ENCODE measurements at places on chromosomes 2 and 18.

DNA sequence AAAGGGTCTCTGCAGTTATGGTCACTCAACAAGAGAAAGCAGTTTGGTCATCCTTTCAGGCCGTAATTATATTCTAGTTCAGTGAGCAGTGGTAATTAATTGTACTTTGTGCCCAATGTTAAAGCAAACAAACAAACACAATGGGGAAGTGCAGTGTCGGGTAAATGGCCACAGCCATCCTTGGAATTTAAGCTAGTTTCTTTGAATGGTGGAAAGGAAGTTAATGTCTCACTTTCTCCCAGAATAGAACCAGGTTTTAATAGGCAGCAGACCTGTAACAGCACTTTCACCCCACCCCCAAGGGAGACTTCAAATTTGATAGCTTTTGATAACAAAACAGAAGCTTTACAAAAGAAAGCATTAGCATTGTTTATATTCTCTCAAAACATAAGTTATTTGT, 20.0 kb upstream of the ITGAV start:
- peak; percentile 83 for DNase-seq

GRCh38 chr2:41695198-41696113, 352.4 kb upstream of the PKDCC start:
- no peak for DNase-seq

GRCh38 chr2:10770956-10771750, 41.4 kb downstream of the PDIA6 start:
- no peak for DNase-seq

GRCh38 chr2:148391324-148391723, 253.2 kb upstream of the EPC2 start:
- DNase-seq, result no peak

DNA sequence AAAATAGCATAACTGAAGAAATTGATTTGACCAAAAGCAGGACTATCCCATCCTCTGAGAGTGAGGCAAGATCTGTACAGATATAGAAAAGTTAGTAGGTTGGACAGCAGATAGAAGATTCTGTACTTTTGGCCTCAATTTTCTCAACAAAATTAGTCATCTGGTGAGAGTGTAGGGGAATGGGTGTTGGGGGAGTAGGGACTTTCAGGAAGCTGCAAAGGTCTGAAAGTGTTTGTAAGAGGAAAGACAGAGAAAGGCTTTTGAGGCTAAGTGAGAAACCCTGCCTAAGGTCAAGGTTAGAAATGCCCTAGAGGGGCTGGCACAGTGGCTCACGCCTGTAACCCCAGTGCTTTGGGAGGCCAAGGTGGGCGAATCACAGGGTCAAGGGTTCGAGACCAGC, 40.3 kb downstream of the DAPL1 start:
- no peak for DNase-seq

DNA sequence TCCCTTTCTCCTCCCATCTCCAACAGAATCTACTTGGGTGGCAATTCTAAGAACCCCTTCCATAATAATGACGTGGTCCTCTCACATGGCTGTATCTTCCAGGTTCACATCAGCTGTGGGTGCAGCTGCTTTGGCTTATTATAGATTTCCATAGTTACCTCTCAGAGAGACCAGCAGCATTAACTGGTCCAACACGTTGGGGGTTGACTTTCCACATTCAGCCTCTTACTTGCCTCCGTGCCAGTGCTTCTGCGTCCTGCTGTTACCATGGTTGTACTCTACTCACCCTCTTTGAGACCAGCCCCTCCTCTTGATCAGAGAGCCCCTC, 570.7 kb downstream of the PLCL1 start:
- no peak for DNase-seq

DNA sequence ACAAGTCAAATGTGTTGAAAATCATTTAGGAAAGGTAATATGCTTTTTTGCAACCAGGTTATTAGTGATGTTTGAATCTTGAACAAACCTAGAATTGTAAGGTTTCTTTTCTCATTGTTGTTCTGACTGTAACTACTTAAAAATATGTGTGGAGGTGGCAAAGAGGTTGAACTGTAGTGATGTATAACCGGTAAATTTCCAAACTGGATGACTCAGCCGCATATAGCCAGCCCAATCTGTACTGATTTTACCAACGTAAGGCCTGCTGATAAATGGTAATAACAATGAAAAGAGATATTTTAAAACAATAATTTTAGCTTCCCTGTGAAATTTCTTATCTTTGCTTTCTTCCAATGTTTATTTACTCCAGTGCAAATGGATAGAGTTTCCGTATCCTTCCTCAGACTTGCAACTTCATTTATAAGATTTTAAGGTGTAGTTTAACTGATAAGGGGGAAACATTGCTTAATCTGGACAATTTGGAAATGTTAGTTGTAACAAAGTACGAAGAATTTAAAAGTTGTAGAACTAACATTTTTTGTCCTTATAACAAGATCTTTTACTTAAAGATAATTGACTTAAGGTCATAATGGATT, 1170.4 kb upstream of the ZEB2 start:
- DNase-seq, result no peak

GRCh38 chr2:54724560-54725342, 1.3 kb downstream of the EML6 start:
- DNase-seq, result peak; percentile 32

- DNase-seq, result no peak
Observed at GRCh38 chr2:25567406-25567805, 106.0 kb downstream of the DTNB start.

- no peak for DNase-seq
Observed at GRCh38 chr2:197265924-197266323, 44.7 kb downstream of the ANKRD44 start.

DNA sequence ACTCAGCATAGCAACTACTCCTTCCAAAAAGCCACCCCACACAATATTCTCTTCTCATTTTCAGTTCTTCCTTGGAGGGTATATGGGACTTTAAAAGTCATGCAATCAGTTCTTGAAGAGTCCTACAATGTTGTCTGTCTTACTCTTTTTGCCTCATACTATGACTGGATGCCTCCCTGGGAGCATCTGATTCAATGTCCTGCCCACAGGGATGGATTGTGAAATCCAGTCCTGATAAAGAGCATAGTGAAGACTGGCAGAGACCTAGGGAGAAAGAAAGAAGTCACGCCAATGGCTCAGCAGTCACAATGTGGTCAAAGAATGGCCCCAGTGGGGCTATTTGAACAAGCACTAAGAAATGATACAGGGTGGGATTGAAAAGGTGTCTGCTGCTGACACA, 155.1 kb upstream of the SERPINE2 start:
- DNase-seq, result no peak

GRCh38 chr18:74819433-74820059, 221.9 kb downstream of the ZNF407 start:
- peak; percentile 9 for DNase-seq

DNA sequence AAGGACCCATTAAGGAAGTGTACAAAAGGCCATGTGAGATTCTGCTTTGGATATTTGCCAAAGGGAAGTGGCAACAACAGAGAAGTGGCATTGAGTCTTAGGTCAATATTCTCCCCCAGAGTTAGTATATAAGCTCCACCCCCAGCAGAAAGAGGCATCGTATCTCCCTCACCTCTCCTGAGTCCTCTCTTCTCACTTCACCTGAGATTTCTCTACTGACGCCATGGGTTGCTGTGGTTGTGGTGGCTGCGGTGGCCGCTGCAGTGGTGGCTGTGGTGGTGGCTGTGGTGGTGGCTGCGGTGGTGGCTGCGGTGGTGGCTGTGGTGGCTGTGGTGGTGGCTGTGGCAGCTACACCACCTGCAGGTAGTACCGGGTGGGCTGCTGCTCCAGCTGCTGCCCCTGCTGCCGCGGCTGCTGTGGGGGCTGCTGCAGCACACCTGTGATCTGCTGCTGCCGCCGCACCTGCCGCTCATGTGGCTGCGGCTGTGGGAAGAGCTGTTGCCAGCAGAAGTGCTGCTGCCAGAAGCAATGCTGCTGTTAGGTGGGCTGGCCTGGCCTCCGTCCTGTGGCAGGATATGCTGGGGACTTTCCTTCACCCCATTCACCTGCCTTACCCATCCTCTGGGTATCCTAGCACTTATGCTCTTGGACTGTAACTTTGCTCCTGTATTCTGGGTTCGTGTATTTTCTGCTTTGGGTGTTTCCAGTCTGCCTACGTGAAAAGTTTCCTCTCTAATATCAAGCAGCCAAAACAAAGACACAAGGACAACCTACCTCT, 5.9 kb downstream of the SCYGR3 start:
- no peak for DNase-seq

DNA sequence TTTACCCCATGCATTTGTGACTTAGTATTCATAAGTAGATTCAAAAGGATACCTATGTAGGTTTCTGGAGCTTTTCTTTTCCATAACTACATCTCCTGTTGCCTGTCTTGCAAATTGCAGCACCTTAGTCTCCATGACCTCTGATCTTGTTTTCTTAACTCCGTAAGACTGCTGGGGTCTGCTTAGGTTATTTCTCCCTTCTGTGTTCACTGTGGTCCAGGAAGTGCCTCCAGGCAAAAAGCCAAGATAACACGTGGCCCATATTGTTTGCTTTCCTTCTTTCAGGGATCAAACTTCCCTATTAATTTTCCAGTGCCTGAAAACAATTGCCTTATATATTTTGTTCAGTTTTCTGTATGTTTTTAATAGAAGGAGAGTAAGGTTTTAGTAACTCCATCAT, 86.4 kb downstream of the GCA start:
- DNase-seq, result no peak
